Right forelimb (tissue), 1 donor: ENCODE measurements at places on chromosomes 1 and 21.

- DNase-seq: no peak
These were observed 8.9 kb downstream of the ADGRB2 start for GRCh38 chr1:31755197-31755611.

DNA sequence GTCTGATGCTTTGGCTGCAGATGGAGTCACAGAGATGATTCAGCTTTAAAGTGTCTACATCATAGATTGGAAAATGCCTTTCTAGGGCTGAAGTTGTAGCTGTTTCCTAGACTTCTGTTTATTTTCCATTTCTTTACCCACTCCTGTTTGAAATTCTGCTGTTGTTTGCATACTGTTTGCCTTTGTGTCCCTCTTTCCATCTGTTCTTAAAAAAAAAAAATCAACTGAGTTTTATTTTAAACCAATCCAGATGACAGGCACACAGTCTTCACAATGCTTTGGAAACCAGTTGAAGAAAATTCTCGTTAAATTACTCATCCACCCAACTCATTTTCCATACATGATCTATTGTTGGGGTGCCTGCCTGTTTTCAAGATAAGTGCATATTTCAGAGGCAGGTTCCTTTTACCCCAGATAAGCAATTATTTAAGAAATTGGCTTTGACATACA is 245.9 kb downstream of the DISC1 start:
- no peak for DNase-seq

DNA sequence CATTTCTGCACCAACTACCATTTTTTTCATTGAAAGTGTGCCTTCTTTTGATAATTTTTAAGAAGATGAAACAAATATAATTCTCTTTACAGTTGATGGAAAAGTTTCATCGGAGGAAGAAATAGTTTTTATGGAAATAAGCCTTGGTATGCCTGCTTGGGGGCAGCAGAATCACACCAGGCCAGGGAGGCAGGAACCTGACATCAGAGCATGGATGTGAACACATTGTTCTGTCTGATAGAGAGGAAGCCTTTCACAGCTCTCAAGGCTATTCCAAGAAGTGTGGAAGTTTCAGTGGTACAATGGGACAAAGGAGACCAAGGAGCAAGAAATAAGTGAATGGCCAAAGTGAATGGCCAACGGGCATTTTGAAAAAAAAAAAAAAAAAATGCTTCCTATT is 162.2 kb upstream of the KCNK2 start:
- DNase-seq: no peak

DNA sequence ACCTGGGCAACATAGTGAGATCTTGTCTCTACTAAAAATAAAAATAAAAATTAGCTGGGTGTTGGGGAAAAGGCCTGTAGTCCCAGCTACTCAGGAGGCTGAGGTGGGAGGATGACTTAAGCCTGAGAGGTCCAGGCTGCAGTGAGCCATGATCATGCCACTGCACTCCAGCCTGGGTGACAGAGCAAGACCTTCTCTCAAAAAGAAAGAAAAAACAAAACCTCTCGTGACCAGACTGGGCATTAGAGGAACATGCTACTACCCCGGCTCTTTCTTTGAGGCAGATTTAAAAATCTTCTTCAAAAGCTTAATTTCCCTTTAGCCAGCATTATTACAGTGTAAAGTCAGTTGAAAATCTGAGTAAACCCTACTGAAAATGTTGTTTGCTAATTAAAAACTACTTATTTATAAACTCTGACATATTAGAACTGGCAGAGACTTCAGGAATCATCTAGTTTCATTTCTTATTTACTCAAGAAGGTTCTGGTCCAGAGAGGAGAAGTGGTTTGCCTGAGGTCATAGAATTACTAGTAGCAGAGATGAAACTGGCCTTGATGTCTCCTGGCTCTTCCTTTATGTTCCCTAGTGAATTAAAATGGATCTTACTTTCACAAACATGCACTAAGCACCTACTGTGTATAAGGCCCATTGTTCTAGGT is 11.6 kb upstream of the ELAVL4 start:
- no peak for DNase-seq

- no peak for DNase-seq
These were observed 14.4 kb downstream of the SLC5A9 start for GRCh38 chr1:48236716-48237470.

DNA sequence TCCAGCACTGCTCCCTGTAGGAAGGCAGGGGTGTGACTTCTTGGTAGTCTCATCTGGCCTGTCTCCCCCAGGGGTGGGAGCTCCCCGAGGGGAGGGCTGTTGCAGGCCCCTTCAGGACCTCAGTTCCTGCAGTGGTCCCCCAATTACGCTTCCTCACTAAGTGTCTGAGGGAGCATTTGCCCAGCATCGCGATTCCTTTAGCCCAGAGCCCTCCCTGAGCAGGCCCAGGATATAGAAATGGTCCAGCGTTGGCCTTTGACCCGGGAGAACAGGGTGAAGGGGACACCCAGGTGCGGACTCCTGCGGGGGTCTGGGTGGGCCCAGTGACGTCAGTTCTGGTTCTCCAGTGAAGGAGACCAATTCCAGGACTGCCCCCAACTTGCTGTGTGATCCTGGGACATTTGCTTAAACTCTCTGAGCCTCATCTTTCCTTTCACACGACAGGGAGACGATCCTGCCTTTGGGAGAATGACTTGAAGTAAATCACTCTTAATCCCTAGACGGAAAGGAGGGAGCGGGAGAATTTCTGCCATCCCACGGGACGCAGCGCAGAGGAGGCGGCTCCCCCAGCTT is 32.6 kb upstream of the BTG2 start:
- no peak for DNase-seq

DNA sequence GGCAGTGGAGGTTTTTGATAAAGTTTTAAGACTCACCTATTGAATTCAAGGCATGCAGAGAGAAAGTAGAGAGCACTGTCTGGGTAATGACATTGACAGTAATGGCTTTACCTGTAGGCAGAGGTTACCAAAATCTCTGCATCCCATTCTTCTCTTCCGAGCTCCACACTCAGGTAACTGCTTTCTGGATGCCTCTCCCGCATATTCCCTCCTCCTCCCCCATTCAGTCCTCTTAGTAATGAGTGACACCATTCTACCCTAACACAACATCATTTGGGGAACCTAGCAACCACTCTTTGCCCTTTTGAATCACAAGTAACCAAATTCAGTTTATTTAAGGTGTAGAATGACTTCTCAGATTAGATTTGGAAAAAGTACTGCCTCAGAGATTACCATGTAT is 56.5 kb downstream of the DYRK1A start:
- DNase-seq: no peak

DNA sequence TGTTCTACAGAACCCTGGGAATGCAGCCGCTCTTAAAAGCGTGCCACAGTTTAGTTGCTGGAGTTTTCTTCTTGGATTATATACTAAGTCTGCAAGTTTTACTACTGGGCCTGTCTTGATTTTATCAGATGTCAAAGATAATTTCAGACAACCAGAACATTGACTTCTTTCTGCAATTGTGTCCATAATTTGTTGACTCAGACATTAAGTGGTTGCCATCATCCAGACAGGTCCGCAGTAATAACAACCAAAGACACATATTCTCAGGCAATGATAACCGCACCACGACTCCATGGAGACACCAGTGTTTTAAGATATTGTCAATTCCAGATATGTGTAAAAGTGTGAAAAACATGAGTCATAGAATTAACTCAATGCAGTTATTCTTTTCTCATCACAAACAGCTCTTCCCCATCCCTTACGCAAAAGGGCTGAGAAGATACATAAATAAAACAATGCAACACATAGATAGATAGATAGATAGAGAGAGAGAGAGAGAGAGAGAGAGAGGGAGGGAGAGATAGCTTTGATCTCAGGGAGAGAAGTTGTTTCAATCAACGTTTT is 90.4 kb upstream of the FMN2 start:
- no peak for DNase-seq

DNA sequence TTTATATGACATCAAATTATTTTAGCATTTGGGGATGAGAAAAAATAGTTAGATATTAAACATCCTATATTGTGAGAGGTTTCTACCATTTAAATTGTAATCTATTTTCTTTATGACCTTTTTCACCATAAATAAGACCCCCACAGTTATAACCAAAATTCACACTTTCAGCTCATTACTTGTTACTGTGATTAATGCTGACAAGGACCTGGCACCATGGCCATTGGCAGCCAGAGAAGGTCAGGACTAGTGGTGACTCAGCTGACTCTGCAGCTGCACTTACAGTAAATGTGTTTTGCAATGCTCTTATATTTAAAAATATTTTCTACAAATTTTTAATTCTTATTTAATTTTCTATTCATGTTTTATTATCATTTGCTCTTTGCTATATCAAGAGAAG is 133.3 kb upstream of the C1orf105 start:
- DNase-seq: no peak

DNA sequence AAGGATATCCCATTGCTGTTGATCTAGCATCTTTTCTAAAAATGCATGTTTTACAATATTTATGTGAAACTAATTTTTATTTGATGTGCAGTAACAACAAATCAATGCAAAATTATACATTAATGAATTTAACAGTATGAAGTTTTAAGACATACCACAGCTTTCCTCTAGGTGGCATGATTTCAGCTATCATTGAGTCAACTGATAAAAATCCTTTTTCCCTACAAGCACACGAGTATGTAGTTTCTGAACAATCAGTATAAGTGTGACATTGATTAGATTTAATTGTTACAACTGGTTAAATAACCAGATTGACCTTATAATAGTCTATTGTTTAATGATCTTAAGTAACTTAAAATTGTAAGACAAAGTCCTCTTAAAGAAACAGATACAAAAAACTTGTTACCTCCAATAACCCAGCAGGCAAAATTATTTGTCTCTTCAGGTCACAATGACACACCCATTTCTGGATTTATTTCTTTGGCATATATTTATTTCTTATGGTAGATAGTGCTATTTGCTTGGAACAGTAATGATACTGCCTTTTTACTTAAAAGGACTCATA is 5.8 kb upstream of the TGFB2 start:
- no peak for DNase-seq

DNA sequence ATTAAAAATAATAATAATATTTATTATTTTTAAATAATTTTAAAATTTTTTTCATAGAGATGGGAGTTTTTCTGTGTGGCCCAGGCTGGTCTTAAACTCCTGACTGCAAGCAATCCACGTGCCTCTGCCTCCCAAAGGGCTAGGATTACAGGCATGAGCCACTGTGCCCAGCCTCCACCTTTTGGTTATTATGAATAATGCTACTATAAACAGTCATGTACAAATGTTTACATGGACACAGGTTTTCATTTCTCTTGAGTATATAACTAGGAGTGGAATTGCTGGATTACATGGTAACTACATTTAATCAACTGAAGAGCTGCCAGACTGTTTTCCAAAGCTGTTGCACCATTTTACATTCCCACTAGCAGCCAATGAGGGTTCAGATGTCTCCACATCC is 103.2 kb upstream of the DMRTA2 start:
- no peak for DNase-seq

- DNase-seq: peak; percentile 81
These were observed at the start of gene RAB29 for GRCh38 chr1:205775015-205775716. Gene RAB29 (minus strand): TSS chr1:205775482. CDS start chr1:205774956, 526 bp downstream.

GRCh38 chr1:62389531-62389930 is 47.3 kb upstream of the USP1 start:
- no peak for DNase-seq

DNA sequence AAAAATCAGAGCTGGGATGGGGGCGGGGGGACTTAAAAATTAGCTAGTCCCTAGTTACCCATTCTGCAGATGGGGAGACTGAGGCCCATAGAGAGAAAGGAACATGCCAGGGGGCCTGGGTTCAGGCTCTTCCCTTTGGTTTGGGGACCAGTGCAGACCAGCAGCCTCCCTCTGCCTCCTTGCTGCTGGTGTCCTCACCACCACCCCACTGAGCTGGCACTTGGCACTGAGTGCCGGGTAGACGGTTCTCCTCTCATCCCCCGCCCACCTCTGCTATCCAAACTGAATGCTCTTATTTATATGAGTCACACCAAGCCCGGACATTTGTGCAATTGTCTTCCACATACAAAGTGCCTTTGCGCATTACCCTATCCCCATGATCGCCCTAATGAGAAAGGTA is 39.2 kb downstream of the CAMK2N1 start:
- no peak for DNase-seq
